ENCODE measurements at places on chromosomes 7 and 10.

GRCh38 chr7:36217961-36218284 lies 64.9 kb downstream of the EEPD1 start:
- DNase-seq: no peak

- no peak for DNase-seq
Observed at GRCh38 chr10:116627386-116627933, 6.7 kb downstream of the PNLIPRP2 start.

DNA sequence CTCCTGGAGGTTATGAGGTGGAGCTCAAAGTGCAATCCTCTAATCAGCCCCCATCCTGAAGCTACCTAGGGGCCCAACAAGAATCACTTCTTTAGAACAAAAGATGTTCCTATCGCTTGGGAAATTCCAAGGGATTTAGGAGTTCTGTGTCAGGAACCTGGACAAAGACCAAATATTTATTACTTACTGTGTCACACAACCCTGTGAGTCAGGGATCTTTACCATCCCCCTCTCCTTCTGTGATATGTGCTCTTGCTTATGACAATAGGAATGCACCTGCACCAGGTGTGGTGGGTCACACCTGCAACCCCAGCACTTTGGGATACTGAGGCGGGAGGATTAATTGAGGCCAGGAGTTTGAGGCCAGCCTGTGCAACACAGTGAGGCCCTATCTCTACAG lies 485.8 kb downstream of the PLXDC2 start:
- DNase-seq: no peak

GRCh38 chr10:131928248-131929095 lies 27.7 kb downstream of the PPP2R2D start:
- no peak for DNase-seq

GRCh38 chr7:87328281-87328680 lies 17.2 kb upstream of the CROT start:
- DNase-seq: no peak

All from stimulated activated CD8-positive, alpha-beta memory T cell treated with anti-CD3 and anti-CD28 coated beads, Interleukin-7, amount 100 ng/mL, for 24 hours (primary cell).